ENCODE measurements at places on chromosomes 13 and 19.

- DNase-seq = no peak
Observed at GRCh38 chr19:17491287-17491686, 20.2 kb upstream of the PGLS start.

- no peak for DNase-seq
Observed at GRCh38 chr13:62678039-62678438, 1262.4 kb upstream of the PCDH20 start.

DNA sequence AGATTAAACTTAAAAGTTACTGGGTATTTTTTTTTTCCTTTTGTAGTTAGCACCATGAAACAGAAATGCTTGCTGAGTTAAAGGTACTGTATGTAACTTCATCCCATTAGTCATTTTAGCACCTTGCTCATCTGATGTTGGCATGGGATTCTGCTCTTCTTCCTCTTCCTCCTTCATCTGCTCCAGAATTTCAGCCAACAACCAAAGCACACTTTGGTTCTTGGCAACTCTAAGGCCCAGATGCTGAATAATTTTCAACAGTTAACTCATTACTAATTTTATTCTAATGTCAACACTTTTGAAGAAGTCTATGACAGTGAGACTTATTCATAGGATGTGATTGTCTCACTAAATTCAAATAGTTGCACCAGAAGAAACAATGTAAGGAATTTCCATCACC, 359.2 kb downstream of the KCTD12 start:
- DNase-seq = no peak

DNA sequence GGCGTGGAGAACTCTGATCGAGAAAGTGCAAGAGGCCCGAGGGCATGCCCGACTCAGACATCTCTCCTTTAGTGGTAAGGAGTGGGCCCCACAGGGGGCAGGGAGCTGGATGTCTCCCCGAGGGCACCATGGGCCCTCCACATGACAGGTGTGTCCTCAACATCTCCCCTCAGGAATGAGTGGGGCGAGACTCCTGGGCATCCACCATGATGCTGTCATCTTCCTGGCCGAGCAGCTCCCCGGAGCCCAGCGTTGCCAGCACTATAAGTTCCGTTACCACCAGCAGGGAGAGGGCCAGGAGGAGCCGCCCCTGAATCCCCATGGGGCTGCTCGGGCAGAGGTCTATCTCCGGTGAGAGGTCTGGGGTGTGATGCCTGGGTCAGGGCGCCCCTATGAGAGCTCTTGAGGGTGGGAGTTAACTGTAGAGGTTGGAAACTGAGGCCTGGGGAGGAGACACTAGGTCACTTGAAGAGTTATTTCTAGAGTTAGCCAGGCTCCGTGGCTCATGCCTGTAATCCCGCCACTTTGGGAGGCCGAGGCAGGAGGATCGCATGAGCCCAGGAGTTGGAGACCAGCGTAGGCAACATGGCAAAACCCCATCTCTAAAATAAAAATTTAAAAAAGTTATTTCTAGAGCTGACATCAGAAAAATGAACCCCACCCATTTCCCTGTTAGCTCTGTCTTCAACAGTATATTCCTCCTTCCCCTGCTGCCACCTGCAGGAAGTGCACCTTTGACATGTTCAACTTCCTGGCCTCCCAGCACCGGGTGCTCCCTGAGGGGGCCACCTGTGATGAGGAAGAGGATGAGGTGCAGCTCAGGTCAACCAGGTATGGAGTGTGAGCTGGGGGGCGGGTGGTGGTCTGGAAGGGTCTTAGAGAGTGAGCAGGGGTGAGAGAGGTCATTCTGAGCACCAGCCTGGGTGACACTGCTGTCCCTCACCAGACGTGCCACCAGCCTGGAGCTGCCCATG, 5.1 kb downstream of the IGFLR1 start:
- DNase-seq = peak; percentile 41

DNA sequence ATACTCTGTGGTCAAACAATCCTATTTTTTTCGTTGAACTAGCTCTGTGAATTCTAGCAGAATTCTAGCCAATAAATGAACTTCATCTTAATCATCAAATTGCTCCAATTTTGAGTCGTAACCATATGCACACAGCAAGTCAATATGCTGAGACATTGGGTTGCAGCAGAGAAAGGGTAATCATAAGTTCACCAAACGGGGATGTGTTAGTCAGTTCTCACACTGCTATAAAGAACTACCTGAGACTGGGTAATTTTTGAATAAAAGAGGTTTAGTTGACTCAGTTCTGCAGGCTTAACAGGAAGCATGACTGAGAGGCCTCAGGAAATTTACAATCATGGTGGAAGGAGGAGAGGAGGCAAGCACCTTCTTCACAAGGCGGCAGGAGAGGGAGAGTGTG, 67.7 kb upstream of the ABCC4 start:
- DNase-seq = no peak

DNA sequence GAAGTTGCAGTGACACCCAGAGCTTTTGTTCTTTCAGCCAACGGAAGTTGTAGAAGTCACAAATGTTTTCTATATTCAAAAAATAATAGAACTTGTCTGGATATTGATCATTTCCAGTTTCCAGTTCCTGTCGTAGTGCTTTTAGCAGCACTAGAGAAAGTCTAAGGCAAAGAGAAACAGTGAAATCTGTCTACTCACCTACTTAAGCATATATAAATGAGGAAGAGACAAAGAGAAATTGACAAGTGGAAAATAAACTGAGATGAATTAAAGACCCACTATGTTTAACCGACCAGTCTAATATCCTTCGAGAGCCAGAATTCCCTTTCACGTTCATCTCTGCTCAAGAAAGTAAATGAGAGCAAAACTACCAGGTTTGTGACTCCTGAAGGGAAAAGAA, 36.7 kb downstream of the DACH1 start:
- no peak for DNase-seq

DNA sequence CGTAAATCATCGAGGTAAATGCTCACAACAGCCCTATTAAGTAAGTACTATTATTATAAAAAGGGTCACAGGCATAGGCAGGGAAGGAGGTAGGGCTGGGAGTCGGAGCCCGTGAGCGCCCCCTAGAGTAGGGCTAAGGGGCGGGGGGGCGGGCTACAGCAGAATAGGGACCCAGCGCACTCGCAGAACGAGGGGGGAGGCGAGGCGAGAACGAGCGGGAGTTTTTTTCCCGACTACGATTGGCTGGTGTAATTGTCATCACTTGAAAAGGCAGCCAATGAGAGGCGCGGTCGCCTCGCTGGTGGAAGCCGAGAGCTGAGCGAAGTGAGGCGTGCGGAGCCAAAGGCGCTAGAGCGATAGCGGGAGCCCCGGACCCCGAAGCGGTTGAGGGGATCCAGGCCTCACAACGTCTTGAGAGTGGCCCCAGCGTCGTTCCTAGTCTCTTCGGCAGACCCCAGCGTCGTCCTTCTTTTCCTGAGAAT, 24.2 kb downstream of the KEAP1 start:
- DNase-seq = peak; percentile 95

DNA sequence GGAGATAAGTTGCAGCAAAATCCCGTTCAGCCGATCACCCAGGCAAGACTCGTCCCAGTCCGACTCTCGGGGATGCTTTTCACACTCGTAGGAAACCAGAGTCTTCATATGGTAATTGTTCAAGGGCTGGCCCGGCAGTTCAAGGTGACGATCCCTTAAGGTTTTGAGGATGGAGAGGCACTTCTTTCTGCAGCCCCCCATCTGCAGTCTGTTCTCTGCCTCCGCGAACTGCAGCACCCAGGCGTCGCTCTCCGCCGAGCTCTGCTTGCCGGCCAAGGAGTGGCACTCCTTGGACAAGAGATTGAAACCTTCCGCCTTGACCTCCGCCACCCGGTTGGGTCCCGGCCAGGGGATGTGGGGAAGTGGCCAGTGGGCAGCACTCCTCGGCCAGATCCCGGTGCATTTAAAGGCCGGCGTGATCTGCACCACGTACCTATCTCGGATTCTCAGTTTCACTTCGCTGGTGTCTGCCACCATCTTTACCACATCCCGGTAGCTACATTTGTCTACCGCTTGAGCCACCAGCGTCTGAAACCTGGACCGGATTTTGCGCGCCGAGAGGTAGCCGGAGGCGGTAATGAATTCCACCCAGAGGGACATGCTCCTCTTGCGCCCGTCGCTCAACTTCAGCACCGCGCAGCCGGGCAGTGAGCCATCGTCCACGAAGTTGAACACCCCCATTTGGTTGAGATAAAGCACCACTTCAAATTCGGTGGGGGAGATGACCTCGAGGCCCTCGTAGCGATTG, 1.1 kb downstream of the MAB21L1 start:
- no peak for DNase-seq

DNA sequence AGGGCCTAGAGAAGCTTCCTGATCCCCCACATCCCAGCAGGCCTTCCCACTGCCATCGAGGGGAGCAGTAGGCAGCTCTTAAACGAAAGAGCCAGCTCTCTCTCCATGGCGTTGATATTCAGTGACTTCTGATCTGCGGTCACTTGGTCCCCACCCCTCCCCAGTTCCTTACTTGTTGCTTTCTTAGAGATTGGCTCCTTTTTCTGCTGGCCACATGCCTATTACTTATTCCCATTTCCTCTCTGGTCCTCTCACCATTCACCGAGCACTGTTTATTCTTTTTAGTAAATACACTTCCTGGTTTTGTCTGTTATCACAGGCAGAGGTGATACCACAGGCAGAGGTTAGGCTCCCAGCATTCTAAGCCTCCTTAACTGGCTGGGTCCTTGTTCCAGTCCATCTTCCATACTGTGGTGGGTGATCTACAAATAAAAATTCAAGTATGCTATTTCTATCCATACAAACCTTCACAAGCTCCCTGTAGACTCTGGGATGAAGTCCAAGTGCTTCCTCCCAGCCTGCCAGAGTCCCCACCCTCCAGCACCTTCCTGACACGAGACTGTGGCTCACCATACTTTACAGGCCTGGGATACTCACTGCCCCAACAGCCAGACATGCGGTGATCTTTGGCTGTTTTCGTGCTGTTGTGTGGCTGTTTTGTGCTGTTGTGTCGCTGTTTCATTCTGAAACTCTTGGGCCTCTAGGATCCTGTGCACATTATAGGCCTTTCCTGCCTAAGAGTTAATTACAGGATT, 315.9 kb downstream of the ATP8A2 start:
- no peak for DNase-seq

DNA sequence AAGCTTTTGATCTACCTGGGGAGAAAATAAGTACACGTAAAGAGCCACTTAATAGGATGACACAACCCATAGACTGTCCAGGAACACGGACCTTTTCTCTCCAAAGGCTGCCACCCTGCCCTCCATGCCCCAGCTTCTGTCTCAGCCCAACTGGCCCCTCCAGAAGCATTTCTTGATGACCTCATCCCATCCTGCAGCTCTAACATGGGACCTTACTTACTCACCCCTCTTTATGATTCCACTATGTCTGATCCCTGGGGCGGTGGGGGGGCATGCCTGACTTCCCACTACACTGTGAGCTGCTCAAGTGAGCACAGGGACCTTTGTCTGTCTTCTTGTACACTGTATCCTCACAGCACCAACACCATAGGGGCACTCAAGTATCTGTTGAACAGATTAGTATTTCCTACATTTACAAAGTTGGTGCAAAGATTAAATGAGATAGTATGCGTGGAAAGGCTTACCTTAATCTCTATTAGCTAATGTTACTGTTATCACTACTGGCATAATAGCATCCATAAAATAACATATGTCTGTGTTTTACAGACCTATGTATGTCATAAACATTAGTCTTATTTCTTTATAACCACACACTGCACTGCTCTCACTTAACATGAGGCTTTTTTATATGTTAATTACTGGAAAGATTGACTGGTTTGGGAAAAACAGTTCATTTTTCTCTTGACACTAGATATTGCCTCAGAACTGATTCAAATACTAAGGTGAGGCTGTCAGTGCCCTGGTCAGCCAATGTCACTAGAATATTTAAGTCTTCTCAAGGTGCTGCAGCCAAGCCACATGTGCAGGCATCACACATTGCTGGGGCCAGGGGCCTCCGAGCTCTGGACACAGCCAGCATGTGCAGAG, 100.9 kb downstream of the FOXO1 start:
- no peak for DNase-seq

DNA sequence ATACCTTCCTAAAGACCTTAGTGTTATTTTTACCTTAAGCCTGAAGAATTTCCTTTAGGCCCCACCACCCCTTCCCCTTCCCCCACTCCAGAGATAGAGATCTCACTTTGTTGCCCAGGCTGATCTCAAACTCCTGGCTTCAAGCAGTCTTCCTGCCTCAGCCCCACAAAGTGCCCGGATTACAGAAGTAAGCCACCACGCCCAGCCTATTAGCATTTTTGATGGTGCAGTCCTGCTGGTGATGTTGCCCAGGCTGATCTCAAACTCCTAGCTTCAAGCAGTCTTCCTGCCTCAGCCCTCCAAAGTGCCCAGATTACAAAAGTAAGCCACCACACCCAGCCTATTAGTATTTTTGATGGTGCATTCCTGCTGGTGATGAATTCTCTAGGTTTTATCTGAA, 22.0 kb downstream of the ZNF567 start:
- no peak for DNase-seq

DNA sequence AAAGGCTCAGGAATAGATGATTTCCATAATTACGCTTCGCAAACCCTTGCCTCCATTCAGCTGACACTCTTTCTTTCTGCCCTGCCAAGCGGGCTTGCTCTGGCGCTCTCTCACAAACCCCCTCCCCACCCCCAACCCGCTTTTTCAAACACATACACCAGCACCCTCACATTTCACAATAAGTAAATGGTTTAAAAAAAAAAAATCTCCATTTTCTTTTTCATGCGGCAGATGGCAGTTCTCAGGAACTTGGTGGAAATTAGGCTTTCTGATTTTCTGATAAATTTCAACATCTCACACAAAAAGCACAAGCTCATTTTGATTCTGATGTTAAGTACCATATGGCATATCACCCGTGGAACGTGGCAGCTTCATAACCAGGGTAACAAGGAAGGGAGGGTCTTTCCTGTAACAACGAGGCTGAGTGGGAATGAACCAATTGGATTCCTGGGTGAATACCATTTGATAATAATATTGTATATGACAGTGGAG, 43.8 kb downstream of the C13orf42 start:
- DNase-seq = no peak

DNA sequence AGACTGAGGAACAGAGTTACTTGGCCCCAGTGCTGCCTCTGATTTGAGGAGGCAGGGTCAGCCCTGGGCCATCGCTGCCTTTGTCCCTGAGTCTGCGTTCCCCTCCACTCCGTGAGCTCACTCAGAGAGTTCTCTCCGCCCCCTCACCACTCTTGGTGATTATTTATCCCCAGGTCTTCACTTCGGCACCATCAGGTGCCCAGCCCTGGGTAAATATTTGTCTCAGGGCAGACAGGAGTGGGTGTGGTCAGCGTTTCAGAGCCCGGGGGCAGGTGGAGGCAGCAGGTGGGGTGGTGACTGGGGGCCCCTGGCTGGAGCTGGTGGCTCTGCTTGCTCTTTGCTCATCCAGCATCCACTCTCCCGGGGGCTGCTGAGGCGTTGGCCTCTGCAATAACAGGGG, 20.6 kb downstream of the PPP1R37 start:
- no peak for DNase-seq

GRCh38 chr13:109494925-109495369, 291.4 kb downstream of the IRS2 start:
- DNase-seq = no peak

DNA sequence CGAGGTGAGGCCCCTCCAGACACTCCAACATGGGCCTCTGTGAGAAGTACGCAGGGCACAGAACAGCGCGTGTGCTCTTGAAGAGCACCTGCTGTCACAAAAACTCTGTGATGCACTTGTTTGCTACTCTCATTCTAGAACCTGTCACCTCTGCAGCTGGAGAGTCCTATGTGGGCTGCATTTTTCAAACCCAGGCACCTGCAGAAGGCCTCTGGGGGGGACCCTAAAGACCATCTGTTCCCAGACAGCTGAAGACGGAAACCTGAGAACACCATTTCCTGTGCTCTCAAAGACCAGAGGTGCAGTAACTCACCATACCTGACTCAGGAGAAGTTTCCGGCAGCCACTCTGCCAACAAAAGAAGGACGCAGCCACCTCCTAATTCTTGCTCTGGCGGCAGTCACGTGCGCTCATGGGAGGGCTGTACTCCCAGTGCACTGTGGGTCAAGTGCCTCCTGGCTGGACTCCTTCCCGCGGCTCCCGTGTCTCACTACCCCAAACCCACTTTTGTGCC, 28.1 kb downstream of the RANBP3 start:
- DNase-seq = no peak
